ENCODE measurements at places on chromosomes 1 and 21.
A peak's percentile ranks its signal among the peaks of the same experiment; 100 is the strongest.

- no peak for DNase-seq
These were observed 2.7 kb downstream of the DVL1 start for GRCh38 chr1:1346501-1346890.

GRCh38 chr1:38370716-38371504 is 324.3 kb upstream of the POU3F1 start:
- DNase-seq, result no peak

DNA sequence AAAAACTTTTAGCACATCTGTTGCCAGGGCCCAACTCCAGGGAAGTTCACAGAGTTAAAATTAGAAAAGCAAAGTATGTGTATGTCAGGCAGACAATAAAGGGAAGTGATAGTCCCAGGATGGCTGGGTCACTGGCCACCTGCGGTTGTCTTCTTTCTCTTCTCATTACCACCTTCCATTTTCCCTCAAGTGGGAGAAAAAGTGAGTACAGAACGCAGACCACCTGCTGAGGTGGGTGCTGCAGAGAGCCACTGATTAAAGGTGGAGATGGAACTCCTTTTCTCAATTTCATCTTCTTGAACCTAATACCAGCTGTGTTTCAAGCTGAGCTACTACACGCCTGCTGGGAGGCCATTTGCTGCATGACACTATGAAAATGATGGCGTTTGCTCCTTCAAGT is 88.8 kb upstream of the PDE4B start:
- DNase-seq, result no peak

GRCh38 chr1:201270616-201271390 is 12.5 kb upstream of the PKP1 start:
- DNase-seq, result no peak

DNA sequence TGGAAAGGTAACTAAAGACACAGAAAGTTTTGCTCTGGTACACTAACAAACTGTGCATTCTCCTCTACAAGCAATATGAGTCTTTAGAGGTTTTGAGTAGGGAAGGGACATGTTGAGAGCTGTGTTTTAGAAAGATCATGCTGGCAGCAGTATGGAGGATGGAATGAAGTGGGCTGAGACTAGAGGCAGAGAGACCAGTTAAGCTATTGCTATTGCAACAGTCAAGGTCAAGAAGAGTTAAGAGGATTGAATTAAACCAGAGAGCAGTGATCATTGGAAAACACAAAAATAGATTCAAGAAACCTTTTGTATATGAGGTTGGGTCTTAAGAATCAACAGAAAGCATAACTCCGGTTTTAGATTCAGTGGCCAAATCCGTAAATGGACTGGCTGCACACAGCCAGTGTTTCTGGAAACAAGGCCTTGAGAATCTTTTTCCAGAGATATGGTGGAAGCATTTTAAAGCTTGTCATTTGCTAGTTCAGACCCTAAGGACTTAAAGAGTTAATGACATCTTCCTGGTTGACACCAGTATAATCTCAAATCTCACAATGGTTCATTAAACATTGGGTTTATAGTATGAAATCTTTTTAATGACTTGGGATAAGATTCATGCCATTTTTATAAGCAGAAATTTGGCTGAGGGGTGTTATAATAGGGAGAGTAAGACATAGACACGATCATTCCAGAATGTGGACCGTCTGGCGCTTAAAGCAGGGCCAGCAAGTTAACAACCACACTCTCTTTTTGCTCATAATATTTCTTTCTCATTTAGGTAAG is 177.9 kb downstream of the NR5A2 start:
- DNase-seq, result no peak

GRCh38 chr21:23463365-23463764 is 2143.9 kb downstream of the MRPL39 start:
- no peak for DNase-seq

DNA sequence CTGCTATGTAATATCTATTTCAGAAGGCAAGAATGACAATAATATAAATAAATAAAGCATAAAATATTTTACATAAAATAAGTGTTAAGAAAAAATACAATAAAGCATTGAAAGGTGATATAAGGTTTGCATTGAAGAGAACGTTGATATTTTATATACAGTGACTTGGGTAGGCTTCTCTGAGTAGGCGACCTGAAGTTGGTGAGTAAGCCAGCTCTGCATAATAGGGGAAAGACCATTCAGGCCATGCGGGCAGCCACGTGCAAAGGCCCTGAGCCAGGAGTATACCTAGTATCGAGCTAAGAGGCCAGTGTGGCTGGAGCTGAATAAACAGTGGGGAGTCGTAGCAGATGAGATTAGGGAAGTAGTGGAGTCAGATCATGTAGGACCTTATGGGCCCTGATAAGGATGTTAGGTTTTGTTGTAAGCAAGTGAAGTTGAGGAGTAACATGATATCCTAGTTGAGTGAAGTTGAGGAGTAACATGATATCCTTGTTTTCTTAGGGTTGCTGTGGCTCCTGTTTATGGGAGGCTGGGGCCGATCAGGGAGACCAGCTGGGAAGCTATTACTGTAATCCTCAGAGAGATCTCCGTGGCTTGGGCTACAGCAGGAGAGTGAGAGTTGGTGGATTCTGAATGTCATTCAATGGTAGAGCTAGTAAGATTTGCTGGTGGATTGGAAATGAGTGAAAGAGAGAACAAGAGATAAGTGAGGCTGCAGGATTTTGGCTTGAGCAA is 22.0 kb downstream of the KCNK1 start:
- DNase-seq, result no peak

- no peak for DNase-seq
These were observed 31.1 kb downstream of the MRAP start for GRCh38 chr21:32329776-32330175.

DNA sequence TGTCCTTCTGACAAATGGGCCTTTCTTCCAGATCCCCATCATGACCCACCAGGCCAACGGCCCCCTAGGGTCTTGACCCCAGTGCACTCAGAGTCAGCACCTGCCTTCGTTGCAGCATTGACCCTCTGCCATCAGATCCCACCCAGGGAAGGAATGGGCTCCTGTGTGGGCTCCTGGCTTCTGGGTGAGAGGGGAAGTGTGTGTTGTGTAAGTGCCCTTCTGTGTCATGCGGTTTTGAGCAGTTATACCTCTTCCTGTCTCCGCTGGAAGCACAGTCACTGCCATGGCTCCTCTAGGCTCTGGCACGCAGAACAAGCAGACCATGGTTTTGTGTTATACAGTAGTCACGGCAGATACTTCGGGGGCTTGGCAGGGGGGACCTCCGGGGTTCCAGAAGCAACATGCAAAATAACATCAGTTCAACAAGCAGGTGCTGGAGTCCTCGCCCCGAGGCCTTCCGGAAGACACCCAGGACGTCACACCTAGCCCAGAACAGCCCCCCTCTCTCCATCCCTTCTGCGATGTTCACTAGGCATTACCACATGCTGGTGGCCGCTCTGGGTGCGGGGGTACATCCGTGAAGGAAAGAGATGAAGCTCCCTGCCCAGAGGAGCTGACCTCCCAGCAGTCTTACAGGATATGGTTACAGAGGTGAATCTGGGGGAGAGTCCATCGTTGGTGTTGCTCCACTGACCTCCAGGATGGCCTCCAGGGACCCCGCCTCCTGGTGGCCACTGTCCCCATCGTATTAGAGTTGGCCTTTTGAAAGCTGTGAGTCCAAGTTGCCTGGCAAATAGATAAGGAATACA is 17.4 kb upstream of the KCNAB2 start:
- DNase-seq, result peak; percentile 74

Measured in CD4-positive, alpha-beta T cell treated with Interleukin-6 at 100 ng/mL for 8 hours (primary cell).